ENCODE measurements at places on chromosomes 1 and 21. TPM values are rescaled to one million over a fixed set of nuclear protein-coding genes. Genes with fewer than 3 reads are reported as not detected.

CD1C gene
- 0.80 TPM for total RNA-seq

HJV gene
- total RNA-seq = not detected

MRPS14 gene
- 32.1 TPM for total RNA-seq

DNA sequence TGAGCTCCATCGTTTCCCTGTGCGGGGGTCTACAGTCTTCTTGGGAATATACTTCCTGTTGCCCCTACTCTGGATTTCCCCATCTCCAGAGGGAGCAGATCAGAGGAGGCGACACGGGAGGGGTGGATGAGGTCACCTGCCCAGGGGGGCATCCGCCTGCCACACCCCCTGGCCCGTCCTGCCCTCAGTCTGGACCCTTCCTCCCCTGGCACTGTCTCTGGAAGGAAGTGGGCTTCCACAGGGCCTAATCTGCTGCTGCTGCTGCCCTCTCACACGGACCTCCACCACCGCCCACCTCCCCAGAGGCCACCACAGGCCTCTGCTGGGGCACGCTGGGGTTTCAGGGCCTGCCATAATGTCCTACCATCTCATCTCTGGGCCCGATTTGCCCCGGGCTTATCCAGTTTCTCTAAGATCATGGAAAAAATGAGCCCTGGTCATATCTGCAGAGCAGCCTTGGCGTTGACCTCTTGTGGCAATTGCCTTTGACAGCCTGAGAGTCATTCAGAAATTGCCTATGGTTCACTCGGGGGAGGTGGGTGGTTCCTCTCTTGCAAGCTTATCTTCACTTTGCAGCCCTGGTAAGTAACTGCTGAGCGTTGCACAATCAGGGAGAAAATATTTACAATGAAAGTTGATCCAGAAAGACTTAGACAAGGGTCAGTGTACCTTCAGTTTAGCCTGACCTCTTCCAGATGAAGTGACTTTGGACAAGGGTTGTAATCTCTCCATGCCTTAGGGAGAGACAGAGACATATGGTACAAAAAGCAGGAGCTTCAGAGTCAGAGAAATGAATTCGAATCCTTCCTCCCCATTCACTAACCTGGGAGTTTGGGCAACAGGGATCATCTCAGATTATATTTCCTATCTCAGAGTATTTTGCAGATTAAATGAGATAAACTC is 252.4 kb downstream of the TOMM20 start:
- H3K36me3 ChIP-seq = no peaks in the 10 kb centered on the region
- no peaks in the 10 kb centered on the region for H3K4me1 ChIP-seq
- H3K27ac ChIP-seq = no peak overlapping the region
- DNase-seq = no peak
- H3K4me3 ChIP-seq = no peak overlapping the region

DNA sequence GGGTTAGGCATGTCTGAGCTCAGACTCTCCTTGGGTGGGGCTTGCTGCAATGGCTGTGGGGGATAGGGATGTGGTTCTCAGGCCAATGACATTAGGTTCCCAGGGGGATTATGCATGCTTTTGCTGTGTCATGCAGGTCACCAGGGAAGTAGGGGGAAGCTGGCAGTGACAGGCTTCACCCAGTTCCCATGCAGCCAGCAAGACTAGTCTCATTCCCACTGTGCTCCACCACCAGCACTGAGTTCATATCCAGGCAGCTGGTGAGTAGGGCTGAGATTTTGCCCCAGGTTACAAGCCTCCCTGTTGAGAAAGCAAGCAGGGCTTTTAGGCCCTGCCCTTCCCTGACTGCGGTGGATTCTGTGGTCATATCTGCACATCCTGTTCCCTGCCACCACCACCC is 32.1 kb upstream of the PLA2G5 start:
- H3K4me1 ChIP-seq = peaks cover 7% of the 10 kb centered on the region
- DNase-seq = no peak
- H3K36me3 ChIP-seq = no peaks in the 10 kb centered on the region
- no peak overlapping the region for H3K27ac ChIP-seq

DNA sequence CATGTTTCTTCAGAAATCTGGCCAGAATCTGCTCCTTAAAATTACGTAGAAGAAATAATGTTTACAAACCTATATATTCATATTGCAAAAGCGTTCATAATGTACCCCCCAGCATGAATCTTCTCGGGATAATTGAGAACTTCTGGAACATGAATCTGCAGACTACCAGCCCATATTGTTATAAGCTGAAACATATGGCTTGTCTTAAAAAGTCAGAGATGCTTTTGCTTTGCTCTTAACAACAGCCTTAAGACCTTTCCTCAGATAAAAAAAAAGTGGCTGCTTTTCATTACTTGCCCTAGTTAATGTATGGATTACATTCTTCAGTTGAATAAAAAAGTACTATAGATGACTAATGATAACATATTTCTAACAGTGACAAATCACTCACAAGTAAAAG is 15.0 kb upstream of the ZZZ3 start:
- no peaks in the 10 kb centered on the region for H3K27me3 ChIP-seq
- H3K4me1 ChIP-seq = no peaks in the 10 kb centered on the region
- H3K27ac ChIP-seq = no peak overlapping the region
- H3K36me3 ChIP-seq = no peaks in the 10 kb centered on the region

GRCh38 chr1:68141071-68142021 is 90.9 kb upstream of the DIRAS3 start:
- H3K27ac ChIP-seq = no peak overlapping the region
- no peaks in the 10 kb centered on the region for H3K36me3 ChIP-seq
- no peak overlapping the region for H3K4me3 ChIP-seq
- H3K4me1 ChIP-seq = no peaks in the 10 kb centered on the region
- no peaks in the 10 kb centered on the region for H3K27me3 ChIP-seq

- no peak for DNase-seq
- no peaks in the 10 kb centered on the region for H3K27me3 ChIP-seq
- no peak overlapping the region for H3K27ac ChIP-seq
- no peak overlapping the region for H3K4me3 ChIP-seq
- H3K4me1 ChIP-seq = no peaks in the 10 kb centered on the region
These were observed 579.9 kb upstream of the NCAM2 start for GRCh38 chr21:20418353-20418752.

DNA sequence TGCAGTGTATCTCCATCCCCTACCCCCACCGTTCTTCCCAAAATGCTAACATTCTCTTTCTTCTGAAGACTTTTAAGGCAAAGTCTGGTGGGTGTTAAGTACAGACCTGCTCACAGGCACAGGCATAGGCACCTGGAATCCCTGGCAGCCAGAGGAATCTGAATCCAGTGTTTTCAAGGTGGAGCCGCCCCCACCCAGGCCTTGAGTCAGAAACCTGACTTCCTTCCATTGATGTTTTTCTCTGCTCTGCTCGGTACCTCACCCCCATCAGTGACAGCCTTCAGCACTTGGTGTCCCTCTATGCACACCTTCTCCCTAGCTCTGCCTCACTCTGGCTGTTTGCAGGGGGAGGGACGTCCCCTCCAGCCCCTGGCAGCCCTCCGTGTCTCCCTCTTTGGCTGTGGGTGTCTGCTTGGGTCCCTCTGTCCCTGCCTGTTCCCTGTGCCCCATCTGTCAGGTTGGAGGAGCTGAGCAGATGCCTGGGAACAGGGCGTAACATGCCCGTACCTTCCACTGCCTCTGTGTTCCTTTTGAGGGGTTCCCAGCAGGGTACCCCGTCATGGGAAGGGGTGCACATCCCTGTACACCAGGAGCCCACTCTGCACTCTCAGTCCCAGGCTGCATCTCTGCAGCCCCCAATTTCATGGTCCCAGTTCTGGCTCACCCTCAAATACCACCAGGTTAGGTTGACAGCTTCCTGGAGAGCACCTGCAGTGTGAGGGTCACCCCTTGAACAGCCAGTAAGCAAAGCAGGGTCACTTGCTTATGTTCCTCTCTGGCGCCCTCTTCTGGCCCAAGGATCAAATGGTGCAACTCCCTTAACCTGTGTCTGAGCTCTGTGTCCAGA is 6.7 kb downstream of the NCDN start:
- no peaks in the 10 kb centered on the region for H3K27me3 ChIP-seq
- H3K4me3 ChIP-seq = no peak overlapping the region
- no peaks in the 10 kb centered on the region for H3K36me3 ChIP-seq
- DNase-seq = peak; percentile 71
- no peak overlapping the region for H3K27ac ChIP-seq
- H3K4me1 ChIP-seq = peaks cover 7% of the 10 kb centered on the region

- peaks cover 3% of the 10 kb centered on the region for H3K4me1 ChIP-seq
- no peak overlapping the region for H3K4me3 ChIP-seq
- H3K27me3 ChIP-seq = peaks cover 65% of the 10 kb centered on the region
These were observed 4.3 kb upstream of the LHX9 start for GRCh38 chr1:197912739-197913494.

DNA sequence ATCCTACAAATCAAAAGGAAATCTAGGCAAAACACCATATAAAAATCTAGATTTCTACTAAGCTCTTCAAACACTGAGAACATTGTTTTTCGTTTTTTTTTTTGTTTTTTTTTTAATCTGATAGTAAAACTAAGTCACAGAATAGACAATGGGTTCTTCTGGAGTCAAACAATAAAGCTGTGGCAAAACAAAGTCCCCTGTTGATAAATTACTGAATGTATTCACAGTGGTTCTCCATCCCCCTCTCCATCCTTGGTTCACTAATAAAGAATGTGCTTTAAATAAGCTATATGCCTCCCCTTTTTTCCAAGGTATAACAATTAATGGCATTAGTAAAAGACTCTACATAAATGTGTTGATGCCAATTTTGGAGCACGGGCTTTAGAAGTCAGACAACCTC is 16.7 kb upstream of the ATP1B1 start:
- H3K4me1 ChIP-seq = no peaks in the 10 kb centered on the region
- H3K27me3 ChIP-seq = no peaks in the 10 kb centered on the region
- no peak overlapping the region for H3K4me3 ChIP-seq
- DNase-seq = no peak
- H3K27ac ChIP-seq = no peak overlapping the region
- H3K36me3 ChIP-seq = no peaks in the 10 kb centered on the region

- H3K27ac ChIP-seq = no peak overlapping the region
- H3K4me3 ChIP-seq = no peak overlapping the region
- H3K4me1 ChIP-seq = no peaks in the 10 kb centered on the region
These were observed 48.3 kb downstream of the SUSD4 start for GRCh38 chr1:223315665-223316064.

GRCh38 chr1:70319750-70320149 is 34.8 kb downstream of the ANKRD13C start:
- H3K36me3 ChIP-seq = no peaks in the 10 kb centered on the region
- DNase-seq = no peak
- H3K27ac ChIP-seq = no peak overlapping the region
- H3K4me1 ChIP-seq = no peaks in the 10 kb centered on the region
- H3K4me3 ChIP-seq = no peak overlapping the region

GRCh38 chr1:155005076-155006011 is 2.7 kb downstream of the ZBTB7B start:
- peaks cover 31% of the 10 kb centered on the region for H3K4me1 ChIP-seq
- peak; percentile 93 for DNase-seq
- no peaks in the 10 kb centered on the region for H3K36me3 ChIP-seq
- peak overlapping the region; percentile 97 for H3K4me3 ChIP-seq
- H3K27ac ChIP-seq = peak overlapping the region; percentile 100

DNA sequence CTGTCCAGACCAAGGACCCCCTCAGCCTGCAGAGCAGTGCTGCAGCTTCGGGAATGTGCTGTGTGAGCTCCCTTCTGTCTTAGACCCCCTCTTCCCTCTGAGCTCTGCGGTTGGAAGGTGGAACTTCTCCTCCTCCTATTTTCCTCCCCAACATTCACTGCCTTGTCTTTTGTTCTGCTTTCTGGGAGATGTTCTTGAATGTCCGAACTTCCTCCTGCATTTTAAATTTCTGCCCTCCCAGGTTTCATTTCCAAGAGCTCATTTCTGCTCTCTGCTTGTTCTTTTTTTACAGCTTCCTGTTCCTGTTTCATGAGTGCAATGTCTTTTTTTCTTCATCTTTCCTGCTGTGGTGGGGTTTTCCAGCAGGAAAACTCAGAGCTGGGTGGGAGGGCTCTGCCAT is 29.3 kb downstream of the RRP1 start:
- no peak for DNase-seq
- no peaks in the 10 kb centered on the region for H3K36me3 ChIP-seq
- no peak overlapping the region for H3K4me3 ChIP-seq
- H3K4me1 ChIP-seq = no peaks in the 10 kb centered on the region

DNA sequence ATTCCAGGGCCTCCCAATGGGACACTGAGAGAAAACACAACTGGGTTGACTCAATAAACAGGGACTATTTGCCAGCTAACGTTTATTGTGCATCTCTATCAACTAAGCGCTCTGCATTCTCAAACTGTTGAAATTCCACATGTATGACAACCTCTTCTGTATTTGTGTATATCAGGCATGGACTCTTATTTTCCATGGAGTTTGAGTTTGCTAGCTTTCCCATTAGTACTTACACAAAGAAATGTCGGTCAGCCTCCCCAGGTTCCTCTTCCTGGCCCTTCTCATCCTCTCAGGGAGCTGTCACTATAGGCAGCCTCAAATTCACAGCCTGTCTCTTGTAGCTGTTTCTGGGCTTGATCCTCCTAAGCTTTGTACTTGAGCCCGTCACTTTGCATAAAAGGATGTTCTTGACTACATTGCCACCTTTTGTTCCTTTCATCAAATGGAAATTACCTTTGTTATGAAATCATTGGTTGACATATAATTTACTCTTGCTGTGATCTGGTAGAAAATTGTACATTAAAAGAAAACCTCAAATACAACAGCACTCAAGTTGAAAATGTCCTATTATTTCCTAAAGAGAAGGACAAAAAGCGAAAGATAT is 60.0 kb upstream of the NTPCR start:
- no peaks in the 10 kb centered on the region for H3K27me3 ChIP-seq
- no peak overlapping the region for H3K4me3 ChIP-seq
- no peaks in the 10 kb centered on the region for H3K4me1 ChIP-seq
- H3K36me3 ChIP-seq = no peaks in the 10 kb centered on the region
- no peak for DNase-seq
- H3K27ac ChIP-seq = no peak overlapping the region

Data from prostate gland (tissue), 2 donors.